ENCODE measurements at places on chromosomes 16 and 17. TPM values are rescaled to one million over a fixed set of nuclear protein-coding genes. Genes with fewer than 3 reads are reported as not detected.

The KRT27 gene
- polyA plus RNA-seq = not detected

The TOB1 gene
- 70.8 TPM for polyA plus RNA-seq

The TBC1D3 gene
- polyA plus RNA-seq = not detected

The SMIM5 gene
- 3.5 TPM for polyA plus RNA-seq

The C17orf75 gene
- 32.3 TPM for polyA plus RNA-seq

GRCh38 chr17:49130891-49131290 lies 1.7 kb upstream of the B4GALNT2 start:
- no peak for DNase-seq

The MGAT5B gene
- 1.3 TPM for polyA plus RNA-seq

The JPH3 gene
- 1.1 TPM for polyA plus RNA-seq
